ENCODE measurements at places on chromosomes 4 and X.

GRCh38 chr4:167290678-167291077 lies 56.4 kb upstream of the SPOCK3 start:
- DNase-seq = no peak

DNA sequence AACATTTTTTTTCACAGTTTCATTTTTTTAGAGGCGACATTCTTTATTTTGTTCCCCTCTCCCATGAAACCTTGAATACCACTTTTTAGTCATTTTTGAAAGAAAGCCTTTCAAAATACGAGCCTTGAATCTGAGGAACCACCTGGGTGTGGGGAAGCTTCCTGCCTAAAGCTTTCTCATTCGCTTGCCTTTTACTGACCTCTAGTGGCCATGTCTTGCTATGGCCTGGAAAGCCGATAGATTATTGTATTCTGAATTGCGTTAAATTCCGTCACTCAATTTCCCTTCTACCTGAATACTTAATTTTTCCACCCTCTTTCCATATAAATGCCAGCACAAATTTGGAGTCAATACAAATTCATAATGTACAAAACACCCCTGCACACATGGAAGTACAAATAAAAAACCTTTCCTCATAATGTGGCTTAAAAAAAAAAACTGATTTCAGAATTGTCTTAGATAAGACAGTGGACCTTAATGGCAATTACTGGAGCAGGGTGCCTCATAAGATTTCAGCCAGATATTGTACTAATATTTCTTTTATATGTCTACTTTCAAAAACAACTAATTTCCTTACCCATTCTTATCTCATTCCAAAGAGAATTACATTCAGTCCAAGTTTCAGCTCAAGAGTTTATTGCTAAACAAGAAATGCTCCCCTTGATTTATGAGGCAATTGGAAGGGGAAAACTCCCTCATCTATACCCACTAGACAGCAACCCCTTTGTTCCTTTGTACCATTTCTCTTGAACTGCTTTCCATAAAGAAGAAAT lies 217.9 kb downstream of the CENPC start:
- DNase-seq = peak; percentile 20

- no peak for DNase-seq
These were observed 55.2 kb upstream of the SMARCAD1 start for GRCh38 chr4:94152466-94152865.

- DNase-seq = no peak
These were observed 43.6 kb downstream of the RTL9 start for GRCh38 chrX:110402091-110402849.

GRCh38 chr4:43560047-43560446 lies 667.5 kb downstream of the GRXCR1 start:
- DNase-seq = no peak

DNA sequence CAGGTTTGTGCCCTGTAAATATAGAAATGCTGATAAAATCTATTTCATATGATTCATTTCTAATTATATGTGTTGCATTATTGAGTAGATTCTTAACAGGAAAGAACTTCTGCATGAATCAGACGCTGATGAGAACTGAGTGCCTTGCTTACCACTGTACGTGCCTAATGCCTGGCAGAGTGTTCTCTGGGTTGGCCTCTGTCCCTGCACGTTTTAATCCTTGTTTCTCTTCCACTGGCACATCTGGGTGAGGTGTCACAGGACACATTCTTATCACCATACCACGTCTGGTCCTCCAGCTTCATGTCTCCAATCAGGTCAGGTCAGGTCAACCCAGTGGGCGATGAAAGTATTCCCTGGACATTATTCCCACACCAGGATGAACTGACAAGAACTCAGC lies 53.6 kb downstream of the KLF3 start:
- DNase-seq = no peak

GRCh38 chr4:24395937-24396336 lies 188.4 kb downstream of the DHX15 start:
- DNase-seq = no peak

DNA sequence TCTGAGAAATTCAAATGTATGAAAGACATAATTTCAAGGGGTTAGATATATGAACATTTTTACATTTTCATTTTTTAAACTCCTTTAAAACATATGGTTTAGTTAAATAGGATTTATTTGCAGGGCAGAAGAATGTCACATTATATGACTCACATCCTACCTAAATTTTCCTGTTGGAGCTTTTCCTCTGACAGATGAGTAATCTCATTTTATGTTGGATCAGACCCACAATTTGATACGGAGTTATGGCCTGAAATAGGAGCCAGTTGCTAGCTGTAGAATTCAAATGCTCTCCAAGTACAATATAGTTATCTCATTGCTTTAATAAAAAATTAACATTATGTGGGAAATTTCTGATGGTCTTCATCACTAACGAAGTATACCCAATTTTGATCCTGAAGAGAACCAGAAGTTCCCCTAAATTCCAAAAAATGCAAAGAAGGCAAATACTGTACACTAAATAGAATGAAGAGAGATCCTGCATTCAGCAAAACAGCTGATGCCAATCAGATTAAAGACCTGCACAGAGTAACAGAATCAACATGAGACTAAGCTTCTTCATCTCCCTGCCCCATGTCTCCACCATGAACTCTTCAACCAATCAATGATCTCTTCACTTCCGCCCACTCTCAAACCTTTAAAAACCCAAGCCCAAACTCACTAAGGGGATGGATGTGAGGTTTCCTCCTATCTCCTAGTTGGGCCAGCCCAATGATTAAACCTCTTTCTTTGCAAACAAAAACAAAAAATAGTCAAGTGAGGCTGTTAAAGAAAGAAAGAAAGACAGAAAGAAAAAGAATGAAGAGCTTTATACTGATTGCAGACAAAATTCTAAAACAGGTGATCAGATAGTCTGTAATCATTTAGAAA lies 10.9 kb upstream of the EXOSC9 start:
- DNase-seq = no peak

- DNase-seq = no peak
These were observed 950.1 kb downstream of the FAT4 start for GRCh38 chr4:126264839-126265238.

- no peak for DNase-seq
These were observed 6.9 kb downstream of the ANXA10 start for GRCh38 chr4:168099195-168099594.

DNA sequence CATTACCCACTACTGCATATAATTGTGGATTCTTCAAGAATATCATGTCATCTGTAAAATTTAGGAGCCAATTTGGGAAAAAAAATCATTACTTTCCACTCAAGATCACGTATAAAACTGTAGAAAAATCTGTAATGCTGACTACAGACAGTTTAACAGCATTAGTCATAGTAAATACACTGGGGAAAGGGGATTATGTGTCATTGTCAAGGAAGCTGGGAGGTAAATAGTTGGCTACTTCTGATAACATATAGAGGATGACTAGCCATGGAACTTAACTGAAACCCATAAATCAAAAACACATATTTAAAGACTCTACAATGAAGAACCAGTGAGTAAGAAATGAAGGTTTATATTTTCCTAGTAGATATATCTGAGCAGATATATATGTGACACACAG lies 1666.4 kb upstream of the IGFBP7 start:
- DNase-seq = no peak

DNA sequence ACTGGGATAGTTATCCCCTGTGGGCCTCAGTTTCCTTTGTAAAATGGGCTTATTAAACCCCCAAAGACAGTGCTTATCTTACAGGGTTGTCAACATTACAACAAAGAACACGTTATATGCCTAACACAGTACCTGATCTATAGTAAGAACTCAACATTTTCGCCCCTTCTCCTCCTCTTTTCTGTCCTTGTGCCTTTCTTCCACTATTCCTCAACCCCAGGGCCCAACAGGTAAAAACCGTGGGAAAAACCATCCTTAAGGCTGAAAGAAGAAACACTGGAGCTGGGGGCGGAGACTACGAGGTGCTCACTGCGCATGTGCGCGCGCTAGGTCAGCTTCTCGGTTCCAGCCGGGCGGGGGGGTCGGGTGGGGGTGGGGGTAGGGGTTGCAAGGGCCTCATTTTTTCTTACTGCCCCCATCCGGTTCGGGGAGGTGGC lies 426 bp upstream of the XIAP start:
- no peak for DNase-seq

- no peak for DNase-seq
These were observed 17.9 kb downstream of the CNOT6L start for GRCh38 chr4:77801260-77801608.

DNA sequence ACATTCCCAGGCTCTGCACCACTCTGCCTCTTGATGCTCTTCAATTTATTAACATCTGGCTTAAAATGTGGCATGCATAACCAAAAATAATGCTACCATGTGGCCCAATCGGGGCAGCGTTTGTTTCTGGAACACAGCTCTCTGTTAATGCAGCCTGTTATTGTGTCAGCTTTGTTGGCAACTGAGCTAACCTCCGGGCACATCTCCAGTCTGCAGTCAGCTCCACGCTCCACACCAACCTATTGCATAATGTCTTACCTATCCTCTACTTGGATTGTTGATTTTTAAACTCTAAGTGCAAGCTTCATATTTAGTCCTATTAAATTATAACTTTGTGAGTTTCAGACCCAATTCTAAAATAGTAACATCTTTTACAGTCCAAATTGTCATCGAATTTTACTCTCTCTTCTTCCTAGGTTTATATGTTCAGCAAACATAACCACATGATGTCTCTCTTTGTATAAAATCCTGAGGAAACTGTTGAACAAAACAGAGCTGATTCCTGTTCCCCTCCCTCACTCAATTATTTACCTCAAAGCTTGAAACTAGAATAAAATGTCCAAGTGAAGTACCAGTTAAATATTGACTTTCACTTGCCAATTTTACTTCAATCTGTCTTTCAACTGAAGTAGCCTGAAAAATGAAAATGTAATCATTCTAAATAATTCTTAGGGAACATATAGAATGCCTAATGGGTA lies 92.2 kb upstream of the RAPGEF2 start:
- no peak for DNase-seq

DNA sequence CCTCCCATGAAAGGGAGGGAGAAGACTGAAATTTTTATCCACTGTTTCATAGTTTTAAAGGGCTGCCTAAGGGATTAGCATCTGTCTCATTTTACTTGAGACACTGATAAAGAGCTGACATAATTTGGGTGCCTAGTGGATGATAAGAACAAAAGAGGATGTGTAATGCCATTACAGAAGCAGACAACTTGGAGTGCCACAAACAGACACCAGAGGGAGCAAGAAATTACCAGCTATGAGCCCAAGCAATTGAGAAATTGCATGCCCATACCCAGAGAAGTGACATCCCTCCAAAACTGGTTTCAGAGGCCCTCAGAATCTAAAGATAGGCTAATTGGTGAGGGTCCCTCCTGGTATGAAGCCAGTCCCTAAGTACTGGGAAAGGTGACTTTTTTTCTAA lies 38.5 kb upstream of the POU3F4 start:
- no peak for DNase-seq

DNA sequence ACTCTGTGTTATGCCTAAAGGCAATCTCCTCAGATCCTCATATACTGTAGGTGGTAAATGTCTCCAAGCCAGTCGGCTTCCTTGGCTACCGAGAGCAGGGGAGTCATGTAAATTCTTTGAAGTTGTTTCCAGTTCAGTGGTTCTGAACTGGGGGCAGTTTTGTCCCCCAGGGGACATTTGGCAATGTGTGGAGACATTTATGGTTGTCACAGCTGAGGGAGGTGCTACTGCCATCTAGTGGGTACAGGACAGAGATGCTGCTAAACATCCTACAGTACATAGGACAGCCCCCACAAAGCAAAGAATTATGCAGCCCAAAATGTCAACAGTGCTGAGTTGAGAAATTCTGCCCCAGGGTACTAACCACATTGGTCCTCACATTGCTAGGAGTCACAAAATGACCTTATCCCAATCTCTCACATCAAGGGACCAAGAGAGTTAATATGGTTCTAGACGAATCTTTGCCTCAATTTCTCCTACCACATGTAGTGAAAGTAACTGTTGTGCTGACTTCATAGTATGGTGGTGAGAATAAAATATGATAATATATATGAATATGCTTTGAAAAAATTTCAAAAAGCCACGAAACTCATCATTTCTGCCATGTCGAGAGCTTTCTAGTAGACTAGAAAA lies 104.4 kb upstream of the ARHGAP24 start:
- DNase-seq = no peak

- DNase-seq = peak; percentile 60
These were observed 707 bp upstream of the UNC5C start for GRCh38 chr4:95549246-95550114.

DNA sequence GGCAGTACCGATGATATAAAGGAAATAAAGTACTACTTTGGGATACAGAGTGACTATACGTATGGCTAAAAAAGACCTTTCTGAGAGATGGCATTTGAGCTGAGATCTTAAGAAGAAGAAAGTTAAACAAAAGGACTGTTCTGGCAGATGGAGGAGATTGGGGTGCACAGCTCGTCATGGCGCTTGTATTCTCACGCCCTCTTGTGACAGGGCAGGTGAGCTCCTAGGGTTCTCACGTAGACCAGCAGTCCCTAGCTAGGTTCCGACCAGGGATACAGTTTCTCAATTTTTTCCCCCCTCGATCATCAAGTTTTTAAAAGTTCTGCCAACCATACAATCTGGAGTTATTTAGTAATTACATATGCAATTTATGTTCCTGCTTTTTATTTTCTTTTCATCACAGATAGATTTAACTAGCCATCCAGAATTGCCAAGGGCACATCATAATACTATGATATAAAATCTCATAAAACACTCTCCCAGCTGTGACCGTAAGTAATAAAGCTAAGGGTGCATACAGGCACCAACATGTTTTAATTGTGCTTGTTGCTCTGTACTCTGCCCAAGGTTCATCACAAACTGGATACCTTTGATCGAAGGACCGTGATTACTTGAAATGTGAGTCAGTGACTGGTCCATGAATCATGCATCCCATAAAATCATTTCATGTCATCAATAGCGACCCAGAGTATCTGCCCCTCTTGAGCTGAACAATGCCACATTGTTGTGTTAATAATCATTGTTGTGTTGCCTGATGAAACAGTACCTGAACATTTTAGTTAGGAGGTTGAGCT lies 69.4 kb upstream of the ZNF518B start:
- no peak for DNase-seq

GRCh38 chr4:28228561-28229491 lies 1368.2 kb downstream of the STIM2 start:
- DNase-seq = no peak

DNA sequence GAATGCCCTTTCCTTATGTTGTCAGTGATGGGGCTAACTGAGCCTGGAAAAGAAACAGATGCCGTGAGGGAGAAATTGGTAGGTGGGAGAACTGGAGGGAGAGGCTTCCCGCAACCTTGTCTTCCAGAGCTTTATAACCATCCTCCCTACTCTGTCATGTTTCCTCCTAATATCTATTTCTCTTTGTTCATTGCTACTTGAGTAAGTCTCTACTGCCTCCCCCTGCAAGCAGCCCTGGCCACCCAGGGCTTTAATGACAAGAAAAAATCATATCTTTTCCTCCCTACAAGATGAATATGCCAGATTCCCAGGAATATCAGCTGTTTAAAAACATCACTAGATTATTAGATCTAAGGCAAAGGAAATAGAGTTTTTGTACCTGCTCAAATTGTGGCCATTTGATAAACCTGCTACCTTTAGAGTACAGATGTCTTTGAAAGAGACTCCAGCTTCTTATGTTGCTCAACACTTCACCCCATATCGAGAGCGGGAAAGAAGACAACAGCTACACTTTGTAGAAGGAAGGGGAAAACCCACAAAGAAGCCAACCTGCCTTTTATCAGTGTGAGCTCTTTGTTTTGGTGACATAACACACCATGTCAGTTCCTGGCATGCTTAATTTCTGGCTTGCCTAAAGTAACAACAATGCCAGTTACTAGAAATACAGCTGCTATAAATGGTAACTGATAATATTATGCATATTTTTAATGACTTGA lies 186.6 kb upstream of the LEF1 start:
- no peak for DNase-seq

- no peak for DNase-seq
These were observed 5.9 kb upstream of the GATB start for GRCh38 chr4:151766691-151767090.
